ENCODE measurements at places on chromosomes 3 and 15. TPM values are rescaled to one million over a fixed set of nuclear protein-coding genes. Genes with fewer than 3 reads are reported as not detected.

DNA sequence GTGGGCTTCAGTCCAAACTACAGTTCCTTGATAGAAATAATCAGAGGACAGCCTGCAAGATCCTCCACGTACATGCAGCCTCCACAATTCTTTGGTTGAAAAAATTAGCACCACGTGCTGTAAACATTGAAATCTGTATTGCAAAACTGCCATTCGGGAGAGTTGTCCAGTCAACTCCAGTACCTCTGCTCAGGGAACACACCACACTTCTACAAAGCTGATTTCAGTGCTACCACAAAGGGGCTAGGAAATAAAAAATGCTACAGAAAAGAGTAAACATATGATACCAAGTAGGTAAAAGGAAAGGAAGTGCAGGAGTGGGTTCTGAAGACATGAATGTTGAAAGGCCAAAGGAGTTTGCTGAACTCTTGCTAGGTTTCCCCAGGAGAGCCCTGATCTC is 40.4 kb downstream of the GHSR start:
- no peak for DNase-seq

DNA sequence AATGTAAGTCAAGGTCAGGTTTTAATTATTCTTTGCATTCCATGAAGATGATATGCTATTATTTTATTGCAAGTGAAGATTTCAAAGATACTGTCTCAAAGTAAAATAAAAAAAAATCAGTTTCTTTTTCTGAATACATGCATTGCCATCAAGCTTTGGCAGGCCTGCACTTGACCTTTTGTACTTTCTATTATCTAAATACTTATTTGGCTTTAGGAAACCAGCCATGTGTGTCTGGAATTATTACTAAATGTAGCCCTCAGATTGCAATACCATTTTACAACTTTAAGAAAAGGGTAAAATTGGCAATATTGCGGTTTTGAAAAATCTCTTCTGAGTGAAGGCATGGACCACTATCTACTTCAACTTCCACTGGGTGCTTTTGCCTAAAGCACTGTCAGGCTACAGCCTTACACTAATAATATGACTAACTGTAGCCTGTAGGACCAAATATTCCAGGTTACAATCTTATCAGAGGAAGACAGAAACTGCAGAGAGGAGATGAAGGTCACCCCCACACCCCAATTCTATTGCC is 349.4 kb upstream of the DCBLD2 start:
- DNase-seq, result no peak

CPN2 gene
- 0.09 TPM for polyA plus RNA-seq

UNC13C gene
- 4.8 TPM for polyA plus RNA-seq

RNU5B-1 gene
- not detected for polyA plus RNA-seq

- DNase-seq, result no peak
Measured at GRCh38 chr3:135325726-135326235, 530.7 kb downstream of the EPHB1 start.

GRK7 gene
- not detected for polyA plus RNA-seq

DNA sequence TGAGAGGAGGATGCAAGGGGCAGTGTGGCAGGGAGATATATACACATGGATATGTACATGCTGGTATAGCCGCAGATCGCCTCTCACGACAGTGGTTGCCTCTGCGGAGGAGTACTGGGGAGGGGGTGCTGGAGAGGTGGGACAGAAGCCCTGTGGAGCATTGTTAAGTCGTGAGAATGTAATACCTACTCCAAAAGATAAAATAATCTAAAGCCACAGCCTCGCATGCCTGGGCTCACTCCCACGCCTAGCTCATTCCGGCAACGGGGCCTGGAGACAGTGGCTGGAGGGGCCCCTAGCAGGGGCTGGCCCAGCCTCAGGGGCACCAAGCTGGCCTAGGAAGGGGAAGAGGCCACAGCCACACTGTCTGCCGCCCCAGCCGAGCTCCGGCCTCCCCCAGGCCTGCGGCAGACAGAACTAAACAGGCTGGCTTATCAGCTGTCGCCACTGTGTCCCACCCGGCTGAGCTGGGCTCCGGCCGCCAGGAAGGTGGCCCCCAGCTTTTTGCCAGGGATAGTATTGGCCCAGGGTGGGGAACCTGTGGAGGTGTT is 65.1 kb upstream of the LCTL start:
- DNase-seq, result no peak

DNA sequence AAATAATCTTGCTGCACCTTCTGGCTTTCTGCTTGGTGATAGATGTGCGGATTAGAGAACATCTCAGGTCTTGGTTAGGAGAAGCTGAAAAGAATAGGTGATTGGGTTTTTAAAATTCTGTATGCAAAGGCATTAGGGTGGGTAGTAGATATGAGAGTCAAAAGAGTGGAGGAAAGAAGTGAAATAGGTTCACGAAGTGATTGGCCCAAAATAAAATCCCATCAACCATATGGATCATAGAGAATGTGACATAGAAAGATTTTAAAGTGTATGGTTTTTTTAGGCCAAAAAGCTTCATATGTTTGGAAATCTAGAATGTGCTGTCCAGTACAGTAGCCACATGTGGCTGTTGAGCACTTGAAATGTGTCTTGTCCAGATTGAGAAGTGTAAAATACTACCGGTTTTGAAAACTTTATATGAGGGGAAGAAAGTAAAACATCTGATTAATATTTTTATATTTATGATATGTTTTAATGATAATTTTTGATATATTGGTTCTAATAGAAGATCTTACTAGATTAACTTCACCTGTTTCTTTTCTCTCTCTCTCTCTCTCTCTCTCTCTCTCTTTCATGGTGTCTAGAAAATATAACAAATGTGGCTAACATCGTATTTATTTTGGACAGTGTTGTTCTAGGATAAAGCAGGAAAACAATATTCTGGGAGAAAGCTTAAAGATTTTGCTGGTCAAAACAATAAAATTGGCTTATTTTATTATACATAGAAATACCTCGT is 2.9 kb downstream of the MBNL1 start:
- DNase-seq, result no peak

GRCh38 chr3:46124216-46125177 is 83.6 kb downstream of the CCR1 start:
- no peak for DNase-seq

Data from hindlimb muscle (tissue), 1 donor.